Activated naive CD4-positive, alpha-beta T cell (primary cell): ENCODE measurements at places on chromosomes 7 and 10.

- no peak for DNase-seq
Measured at GRCh38 chr10:121115154-121115553, 264.0 kb downstream of the WDR11 start.

- no peak for DNase-seq
Measured at GRCh38 chr10:132945125-132945893, 2.9 kb upstream of the CFAP46 start.

- no peak for DNase-seq
Measured at GRCh38 chr10:1243486-1244234, 187.5 kb downstream of the WDR37 start.

DNA sequence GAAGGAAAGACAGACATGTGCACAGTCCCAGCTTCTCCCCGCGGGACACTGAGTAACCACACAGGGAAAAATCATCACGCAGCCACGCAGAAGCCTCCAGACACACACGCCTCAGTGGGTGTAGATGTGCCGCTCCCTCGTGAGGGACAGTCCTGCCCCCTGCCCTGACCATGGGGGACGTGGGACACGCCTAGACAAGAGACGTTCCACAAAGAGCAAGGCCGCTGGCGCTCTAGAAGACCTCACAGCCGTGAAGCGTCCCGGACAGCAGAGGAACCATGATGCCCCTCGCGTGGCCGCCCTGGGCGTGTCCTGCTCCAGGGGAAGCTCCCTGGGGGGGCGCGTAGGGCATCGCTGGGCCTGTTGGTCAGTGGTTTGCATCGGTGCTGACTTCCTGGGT is 210.8 kb downstream of the DNAJB6 start:
- no peak for DNase-seq
